Large intestine (tissue), 12 donors: ENCODE measurements at places on chromosomes 5 and 9. TPM values are rescaled to one million over a fixed set of nuclear protein-coding genes. Genes with fewer than 3 reads are reported as not detected.

NUTM2G gene
- polyA plus RNA-seq, result 0.88 TPM

PROB1 gene
- 2.1 TPM for polyA plus RNA-seq

LCN9 gene
- polyA plus RNA-seq, result not detected

- H3K4me1 ChIP-seq, result no peaks in the 10 kb centered on the region
- H3K36me3 ChIP-seq, result peaks cover 64% of the 10 kb centered on the region
- H3K27me3 ChIP-seq, result no peaks in the 10 kb centered on the region
- no peak overlapping the region for H3K4me3 ChIP-seq
- H3K27ac ChIP-seq, result no peak overlapping the region
- no peak for DNase-seq
Observed at GRCh38 chr5:132210944-132211343, 16.7 kb downstream of the P4HA2 start.

- H3K4me3 ChIP-seq, result no peak overlapping the region
- H3K27me3 ChIP-seq, result peaks cover under 1% of the 10 kb centered on the region
- DNase-seq, result no peak
- no peaks in the 10 kb centered on the region for H3K4me1 ChIP-seq
- no peak overlapping the region for H3K27ac ChIP-seq
Observed at GRCh38 chr9:116954731-116955130, 267.6 kb downstream of the TRIM32 start.

CACNA1B gene
- polyA plus RNA-seq, result 1.8 TPM

GRCh38 chr5:65087154-65087553 lies 318.4 kb downstream of the CWC27 start:
- no peak overlapping the region for H3K27ac ChIP-seq
- DNase-seq, result no peak
- no peaks in the 10 kb centered on the region for H3K4me1 ChIP-seq
- no peaks in the 10 kb centered on the region for H3K36me3 ChIP-seq

GRCh38 chr9:123438321-123438720 lies 82.3 kb downstream of the CRB2 start:
- no peaks in the 10 kb centered on the region for H3K4me1 ChIP-seq
- peaks cover 44% of the 10 kb centered on the region for H3K36me3 ChIP-seq
- no peaks in the 10 kb centered on the region for H3K27me3 ChIP-seq
- no peak overlapping the region for H3K4me3 ChIP-seq

DNA sequence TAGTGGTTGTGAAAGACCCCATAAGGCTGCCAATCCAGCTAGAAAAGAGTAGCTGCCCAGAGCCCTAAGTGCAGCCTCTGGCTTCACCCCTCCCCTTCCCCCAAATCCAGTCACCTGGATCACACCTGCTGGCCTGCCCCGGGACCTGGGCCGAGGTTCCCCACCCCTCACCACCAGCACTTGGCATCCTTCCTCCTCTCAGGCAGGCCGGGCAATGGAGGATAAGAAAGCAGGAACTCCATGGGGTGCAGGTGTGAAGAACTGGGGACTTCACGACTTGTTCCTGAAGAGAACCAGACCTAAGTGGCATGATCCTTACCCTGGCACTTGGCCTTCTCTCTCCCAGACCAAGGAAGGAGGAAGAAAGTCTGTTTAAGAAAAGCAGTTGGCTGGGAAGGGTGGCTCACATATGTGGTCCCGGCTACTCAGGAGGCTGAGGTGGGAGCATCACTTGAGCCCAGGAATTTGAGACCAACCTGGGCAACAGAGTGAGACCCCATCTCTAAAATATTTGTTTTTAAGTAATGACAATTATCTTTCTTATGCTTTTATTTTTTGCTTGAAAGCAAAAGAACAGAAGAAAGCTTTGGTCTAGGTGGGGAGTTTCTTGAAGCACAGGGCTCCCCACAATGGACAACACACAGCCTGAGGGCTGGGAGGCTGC lies 131.1 kb downstream of the PAX5 start:
- no peak overlapping the region for H3K27ac ChIP-seq
- no peak overlapping the region for H3K4me3 ChIP-seq
- H3K4me1 ChIP-seq, result no peaks in the 10 kb centered on the region
- no peak for DNase-seq
- H3K27me3 ChIP-seq, result peaks cover 35% of the 10 kb centered on the region
- no peaks in the 10 kb centered on the region for H3K36me3 ChIP-seq
